Activated naive CD8-positive, alpha-beta T cell treated with anti-CD3 and anti-CD28 coated beads, Interleukin-2, amount 10 ng/mL, durations not matched to agents 7 days and 5 days (primary cell): ENCODE measurements at places on chromosomes 1 and 21.
A peak's percentile ranks its signal among the peaks of the same experiment; 100 is the strongest.

GRCh38 chr1:201536558-201536957, 2.4 kb upstream of the NAV1 start:
- no peak for DNase-seq

- peak; percentile 22 for DNase-seq
These were observed 69.0 kb downstream of the DHRS3 start for GRCh38 chr1:12548973-12549459.

DNA sequence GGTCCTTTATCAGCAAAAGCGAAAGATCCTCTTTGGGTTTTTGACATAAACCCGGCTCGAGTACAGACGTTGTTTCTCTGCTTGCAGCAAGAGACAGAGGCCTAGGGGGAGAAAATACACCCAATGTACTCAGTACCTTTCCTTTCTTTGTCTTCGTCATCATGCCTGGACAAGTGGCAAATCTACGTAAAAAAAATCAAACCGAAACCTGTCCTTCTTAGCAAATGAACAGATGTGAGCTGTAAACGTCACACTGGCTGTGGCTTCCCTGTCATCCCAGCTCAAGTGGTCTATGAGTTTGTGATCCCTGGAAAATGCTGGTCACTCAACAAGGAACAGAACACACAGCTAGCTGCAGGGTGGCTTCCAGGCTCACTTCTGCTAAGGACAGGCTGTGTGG, 39.9 kb downstream of the STPG1 start:
- no peak for DNase-seq

DNA sequence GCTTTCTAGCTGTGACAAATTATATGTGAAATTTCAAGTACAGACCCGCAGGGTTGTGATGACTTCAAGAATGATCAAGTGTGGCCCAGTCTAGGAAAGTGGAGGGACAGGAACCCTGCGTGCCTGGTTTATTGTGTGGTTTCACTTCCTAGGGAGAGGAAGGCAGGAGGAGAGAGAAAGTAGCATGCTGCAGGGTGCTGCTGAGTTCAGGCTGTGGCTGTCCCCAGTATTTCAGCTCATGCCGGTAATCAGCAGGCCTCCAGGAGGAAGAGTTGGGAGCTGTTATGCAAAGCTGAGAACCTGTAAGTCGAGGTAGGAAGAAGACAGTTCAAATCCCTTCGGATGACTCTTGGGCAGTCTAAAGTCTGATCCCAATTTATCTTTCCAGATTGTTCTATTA, 140.4 kb downstream of the ROR1 start:
- DNase-seq, result no peak

GRCh38 chr1:98351561-98351960, 310.0 kb upstream of the SNX7 start:
- no peak for DNase-seq

DNA sequence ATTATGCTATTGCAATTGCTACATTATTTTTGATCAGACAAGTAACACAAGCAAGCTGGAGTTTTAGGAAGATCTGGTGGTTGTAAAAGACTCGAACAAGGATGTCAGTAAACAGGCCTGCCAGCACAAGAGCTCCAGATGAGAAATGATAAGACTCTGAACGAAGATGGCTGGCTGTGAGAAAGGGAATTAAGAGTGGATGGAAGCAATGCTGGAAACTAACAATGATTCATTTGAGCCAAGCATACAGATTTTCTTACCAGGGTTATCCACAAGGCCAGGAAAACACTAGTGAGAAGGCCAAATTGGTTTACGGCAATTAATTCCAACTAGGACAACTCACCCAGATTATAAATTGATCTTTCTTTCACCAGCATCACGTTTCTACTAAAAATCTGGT, 54.2 kb downstream of the NRIP1 start:
- DNase-seq, result no peak

- peak; percentile 41 for DNase-seq
These were observed 95.1 kb upstream of the KRTAP19-8 start for GRCh38 chr21:31133243-31133830.

GRCh38 chr1:51818487-51818886, 60.0 kb downstream of the NRDC start:
- no peak for DNase-seq

DNA sequence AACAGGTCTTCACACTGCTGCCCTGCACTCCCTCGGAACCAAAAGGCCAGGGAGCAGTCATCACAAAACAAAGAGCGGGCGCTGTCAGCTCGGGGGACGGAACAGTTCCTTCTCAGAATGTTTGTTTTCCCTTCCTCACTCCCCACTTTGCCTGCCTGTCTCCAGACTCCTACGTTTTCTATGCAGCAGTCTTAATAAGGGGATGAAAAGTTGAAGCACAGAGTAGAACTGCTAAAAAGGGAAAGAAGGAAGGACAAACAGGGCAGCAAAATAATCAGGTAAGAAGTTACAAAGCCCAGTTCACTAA, 738 bp upstream of the GPR161 start:
- DNase-seq, result no peak

DNA sequence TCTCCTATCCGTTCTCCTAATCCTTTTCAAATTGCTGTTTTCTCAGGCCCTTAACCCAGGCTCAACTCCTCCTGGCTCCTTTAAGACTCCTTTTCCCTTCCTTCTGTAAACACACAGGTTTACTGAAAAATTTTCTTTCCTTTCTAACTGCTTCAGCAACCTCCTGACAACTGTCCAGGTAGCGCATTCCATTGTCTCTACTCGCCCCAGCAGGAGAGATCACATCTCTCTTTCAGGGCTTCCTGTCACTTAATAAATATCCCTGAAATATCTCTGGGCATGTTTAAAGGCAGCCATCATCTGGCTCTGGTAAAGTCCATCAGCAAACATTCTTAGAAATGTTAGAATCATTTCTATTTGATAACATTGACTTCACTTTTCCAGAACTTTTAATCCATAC, 211.2 kb upstream of the PTBP2 start:
- DNase-seq, result no peak

DNA sequence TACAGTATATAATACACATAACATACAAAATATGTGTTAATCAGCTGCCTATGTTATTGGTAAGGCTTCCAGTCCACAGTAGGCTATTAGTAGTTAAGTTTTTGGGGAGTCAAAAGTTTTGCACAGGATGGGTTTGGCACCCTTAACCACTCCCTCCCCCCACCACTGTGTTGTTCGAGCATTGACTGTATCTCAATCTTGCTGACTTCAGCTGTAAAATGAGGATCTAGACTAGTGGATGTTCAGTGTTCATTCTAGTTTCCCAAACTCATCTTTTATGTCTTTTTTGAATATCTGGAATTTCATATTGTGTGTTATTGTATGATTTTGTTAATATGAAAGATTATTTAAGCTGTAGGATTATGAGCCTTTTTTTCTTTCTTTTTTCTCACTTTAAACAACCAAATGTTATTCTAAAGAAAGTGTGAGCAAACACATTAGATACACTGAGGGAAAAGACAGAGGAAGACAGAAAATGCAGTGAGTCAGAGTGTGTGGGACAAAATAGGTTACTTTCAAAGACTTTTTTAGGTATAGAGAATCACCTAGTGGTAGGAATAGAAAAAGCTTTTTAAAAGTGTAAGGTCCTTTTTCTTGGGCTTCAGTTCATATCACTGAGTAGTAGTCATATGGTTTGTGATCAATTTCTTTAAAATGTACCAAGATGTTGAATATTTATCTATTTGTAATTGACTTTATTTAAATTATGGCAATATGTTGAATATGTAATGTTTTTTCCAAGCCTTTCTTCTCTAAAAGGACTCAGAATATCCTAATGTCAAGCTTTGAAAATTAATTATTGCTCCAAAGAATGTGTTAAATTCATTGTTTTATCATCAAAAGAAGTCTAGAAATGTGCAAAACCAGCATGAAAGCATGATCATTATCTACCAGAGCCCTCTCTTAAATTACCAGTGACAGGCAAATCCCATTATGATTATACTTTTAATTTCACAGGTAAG, 17.9 kb upstream of the CENPF start:
- no peak for DNase-seq

DNA sequence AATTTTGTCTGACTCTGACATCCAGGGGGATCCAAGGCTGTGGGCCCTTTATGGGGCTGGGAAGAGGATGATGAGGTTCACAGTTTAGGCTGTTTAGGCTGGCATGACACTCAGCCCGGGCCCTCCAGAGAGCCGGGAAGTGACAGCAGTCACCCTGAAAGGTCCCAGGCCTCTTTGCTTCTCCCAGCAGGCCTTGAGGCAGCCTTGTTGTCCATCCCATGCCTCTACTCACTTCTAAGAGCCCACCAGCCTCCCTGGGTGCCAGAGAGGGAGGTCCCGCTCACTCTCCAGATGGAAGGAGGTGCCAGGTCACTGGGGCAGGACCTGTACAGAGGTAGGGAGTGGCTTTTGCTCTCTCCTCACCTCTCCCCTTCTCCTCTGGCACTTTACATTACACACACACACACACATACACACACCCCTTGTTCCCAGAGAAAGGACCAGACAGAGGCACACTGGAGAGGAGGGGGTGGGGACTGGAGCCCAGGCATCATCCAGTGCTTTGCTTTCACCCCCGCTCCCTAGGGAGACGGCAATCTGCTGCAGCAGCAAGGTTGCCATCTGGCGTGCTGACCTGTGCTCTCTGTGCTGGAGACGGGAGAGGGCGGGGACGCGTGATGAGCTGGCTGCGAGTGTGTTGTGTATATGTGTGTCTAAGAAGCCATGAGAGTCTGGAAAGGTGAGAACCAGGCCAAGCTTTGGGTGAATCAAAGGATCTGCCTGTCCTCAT, 4.6 kb downstream of the KLHDC8A start:
- DNase-seq, result no peak

GRCh38 chr21:37082856-37083528, 9.9 kb downstream of the TTC3 start:
- DNase-seq, result no peak

- no peak for DNase-seq
These were observed 51.7 kb downstream of the RPS6KA1 start for GRCh38 chr1:26581287-26581651.

DNA sequence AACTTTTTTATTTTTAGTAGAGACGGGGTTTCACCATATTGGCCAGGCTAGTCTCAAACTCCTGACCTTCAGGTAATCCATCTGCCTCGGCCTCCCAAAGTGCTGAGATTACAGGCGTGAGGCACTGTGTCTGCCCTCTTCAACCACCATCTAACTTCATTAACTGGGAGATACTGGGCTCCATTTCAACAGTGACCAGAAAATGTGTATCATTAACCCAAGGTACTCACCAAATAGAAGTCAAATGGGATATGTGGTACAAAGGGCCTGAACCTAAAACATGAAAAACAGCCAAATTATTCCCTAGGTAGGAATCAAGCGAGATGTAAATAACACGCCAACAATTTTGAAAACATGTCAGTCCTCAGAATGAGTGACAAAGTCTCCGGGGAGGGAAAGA, 1.2 kb downstream of the ILF2 start:
- DNase-seq, result no peak

DNA sequence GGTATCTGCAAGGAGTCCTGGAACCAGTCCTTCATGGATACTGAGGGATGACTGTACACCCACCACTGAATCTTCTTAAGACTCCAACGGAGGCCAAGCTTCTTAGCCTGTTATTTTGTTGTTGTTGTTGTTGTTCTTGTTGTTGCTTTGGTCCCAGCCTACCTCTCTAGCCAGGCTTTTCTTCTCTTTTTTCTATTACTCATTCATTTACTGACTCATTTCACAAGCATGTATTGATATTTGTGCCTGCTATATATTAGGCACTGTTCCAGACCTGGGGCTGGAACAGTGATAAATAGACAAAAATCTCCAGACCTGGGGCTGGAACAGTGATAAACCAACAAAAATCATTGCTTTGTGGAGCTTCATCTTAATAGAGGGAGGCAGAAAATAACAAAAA, 20.4 kb downstream of the CENPF start:
- DNase-seq, result no peak

DNA sequence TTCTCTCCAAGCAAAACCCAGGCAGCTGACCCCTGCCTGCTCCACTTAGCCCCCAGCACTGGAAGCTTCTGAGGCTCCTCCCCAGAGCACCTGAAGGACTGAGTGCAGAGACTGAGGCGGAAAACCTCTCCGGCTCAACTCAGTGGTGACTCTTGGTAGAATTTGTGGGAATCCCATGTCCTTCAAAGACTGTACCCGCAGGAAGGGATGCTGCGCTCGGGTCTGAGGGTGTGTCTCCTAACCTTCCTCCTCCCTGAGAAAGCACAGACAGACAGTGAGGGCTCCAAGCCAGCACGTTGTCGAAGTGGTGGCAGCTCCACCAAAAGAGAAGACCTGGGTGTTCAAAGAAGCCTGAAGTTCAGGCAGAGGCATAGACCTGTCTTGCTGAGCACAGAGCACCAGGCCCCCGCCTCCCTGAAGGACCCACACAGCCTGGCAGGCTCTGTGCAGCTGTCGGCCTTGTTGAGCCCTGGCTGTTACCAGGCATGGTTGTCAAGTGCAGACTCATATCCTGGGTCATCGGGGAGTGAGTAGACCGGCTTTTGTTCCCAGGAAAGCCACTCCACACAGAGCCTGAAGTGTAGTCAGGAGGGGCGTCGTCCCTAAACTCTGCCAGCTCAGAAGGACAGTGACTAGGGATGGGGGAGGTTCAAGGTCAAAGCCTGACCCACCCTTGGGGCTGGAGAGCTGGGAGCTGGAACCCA, 36.7 kb downstream of the CSMD2 start:
- no peak for DNase-seq

DNA sequence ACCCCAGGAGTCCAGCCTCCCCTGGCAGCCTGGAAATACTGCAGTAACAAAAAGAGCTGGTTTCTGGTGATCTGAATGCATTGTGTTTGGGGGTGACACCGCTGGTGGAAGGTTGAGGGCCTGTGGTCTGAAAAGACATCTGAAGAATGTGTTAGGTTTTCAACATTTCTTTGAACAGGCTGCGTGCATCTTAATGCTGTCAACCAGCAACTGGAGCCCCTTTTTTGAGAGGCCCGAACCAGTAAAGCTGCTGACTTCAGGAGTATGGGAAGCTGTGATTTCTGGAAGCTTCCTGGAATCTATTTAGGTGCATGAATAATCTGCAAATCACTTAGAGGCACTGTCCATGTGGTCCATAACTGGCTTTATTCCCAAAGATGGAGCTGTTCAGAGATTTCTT, 17.0 kb downstream of the ATP5PO start:
- no peak for DNase-seq

- DNase-seq, result no peak
These were observed 25.7 kb upstream of the GNG4 start for GRCh38 chr1:235675152-235675890.

- no peak for DNase-seq
These were observed 373.5 kb upstream of the ADGRL4 start for GRCh38 chr1:79380078-79380477.

- DNase-seq, result no peak
These were observed 688 bp downstream of the PRXL2B start for GRCh38 chr1:2587071-2587859.

DNA sequence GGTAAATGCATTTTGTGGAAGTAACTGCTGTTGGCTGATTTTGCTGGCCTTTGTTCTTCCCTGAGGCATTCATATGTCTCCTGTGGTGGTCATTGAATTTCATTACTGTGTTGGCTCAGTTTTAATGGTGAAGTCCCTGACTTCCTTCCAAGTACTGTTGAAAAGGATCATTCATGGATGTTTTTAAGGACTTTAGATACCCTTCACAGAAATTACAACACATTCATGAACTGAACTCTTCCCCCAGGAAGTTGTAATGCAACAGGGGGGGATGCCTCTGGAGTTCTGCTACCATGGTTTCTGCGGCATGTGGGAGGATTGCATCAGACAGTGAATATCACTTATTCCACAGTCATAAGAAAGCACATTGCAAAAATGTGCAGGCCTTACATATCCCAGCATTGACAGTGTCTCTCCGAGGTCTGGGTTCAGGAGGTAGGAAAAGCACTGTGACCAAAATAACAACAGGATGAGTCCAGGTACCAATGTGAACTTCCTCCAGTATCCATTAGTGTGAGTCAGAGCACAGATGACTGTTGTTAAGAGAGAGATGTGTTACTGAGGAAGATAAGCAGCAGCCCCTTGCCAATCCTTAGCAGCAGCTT, 2.1 kb upstream of the RAB3GAP2 start:
- DNase-seq, result no peak
